ENCODE measurements at places on chromosomes 12 and 14.

DNA sequence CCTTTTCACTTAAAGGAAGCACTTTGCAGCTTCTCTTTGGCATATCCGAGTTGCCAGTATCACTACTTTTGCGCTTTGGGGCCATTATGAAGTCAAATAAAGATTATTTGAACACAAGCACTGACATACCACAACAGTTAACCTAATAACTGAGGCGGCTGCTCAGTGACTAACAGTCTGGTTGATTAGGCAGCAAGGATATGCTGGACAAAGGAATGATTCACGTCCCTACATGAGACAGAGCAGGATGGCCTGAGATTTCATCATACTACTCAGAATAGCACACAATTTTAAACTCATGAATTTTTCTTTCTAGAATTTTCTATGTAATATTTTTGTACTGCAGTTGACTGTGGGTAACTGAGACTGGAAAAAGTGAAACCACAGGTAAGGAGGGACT is 56.9 kb upstream of the E2F7 start:
- DNase-seq: no peak

- no peak for DNase-seq
These were observed 1.7 kb downstream of the TNFRSF1A start for GRCh38 chr12:6340032-6340638.

DNA sequence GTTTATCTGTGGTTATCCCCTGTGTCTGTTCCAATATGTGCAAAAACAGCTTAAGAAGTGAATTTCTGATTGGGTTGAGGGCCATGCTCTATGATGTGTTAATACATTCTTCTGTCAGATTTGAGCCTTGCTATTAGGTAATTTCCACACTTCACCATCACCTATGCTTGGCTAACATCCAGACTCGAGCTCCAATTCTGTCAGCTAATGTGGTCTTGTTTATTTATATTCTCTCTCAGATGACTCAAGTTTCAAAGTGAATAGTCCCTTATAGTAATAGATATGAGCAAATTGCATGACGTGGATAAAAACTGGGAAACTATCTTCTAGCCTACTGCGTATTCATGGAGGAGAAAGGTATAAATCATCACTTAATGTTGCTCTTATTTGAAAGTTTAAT is 451.3 kb downstream of the SNAPC1 start:
- no peak for DNase-seq

- no peak for DNase-seq
These were observed 52.5 kb upstream of the RBM19 start for GRCh38 chr12:114018669-114019068.

DNA sequence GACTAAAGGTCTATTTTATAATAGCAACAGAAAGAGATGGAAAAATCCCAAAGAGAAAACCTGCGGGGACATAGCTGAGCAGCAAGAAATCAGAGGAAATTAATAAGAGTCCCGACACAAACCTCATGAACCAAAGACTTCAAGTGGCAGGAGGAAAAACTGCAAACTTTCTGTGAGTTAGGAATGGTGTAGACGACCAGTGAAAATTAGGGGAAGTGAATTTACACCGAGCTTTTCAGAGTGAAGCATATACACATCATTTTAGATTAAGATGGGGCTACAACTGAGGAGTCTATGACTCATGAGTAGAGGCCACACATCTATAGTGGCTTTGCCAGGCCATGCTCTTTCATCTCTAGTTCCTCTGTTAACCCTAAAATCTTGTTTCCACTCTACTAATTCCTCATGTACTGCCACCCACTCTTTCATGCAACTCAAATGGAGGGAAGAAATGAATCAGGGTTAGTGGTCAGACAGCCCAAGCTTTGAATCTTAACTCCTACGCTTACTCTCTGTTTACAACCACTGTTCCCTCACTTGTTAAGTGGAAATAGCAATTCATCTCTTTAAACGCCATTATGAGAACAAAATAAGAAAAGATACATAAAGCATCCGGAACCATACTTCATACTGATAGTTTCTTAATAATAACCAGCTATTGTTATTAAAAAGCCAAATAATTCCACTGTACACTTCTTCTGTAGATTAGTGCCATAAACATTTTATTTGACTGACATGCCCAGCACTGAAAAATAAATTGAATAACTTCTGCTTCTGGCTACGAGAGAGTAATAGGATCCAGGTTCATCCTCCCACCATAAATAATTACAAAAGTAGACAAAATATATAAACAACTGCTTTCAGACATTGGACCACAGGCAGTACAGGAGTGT is 219.3 kb downstream of the RMST start:
- peak; percentile 15 for DNase-seq

DNA sequence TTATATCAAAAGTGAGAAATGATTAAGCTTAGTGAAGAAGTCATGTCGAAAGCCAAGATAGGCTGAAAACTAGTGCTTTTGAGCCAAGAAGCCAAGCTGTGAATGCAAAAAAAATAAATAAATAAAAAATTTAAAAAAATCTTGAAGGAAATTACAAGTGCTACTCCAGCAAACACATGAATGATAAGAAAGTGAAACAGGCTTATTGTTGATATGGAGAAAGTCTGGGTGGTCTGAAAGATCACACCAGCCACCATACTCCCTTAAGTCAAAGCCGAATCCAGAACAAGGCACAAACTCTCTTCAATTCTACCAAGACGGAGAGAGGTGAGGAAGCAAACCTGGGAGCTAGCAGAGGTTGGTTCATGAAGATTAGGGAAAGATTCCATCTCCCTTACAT is 49.7 kb downstream of the MED13L start:
- DNase-seq: no peak

DNA sequence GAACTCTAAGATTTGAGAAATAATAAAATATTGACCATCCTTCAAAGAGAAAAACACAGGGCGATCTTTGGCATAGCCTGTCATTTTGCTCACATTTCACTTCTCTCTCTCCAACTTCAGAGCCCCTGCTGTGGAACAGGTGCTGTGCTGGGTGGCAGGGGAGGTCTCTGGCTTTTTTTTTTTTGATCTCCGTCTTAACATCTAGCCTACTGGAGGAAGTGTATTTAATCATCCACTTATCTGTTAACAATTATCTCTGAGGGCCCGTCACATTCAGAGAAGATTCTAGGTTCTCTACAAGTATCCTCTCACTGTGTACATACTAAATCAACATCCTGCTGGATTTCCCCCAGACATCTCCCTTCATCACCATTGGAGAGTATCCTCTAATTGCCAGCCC is 34.1 kb downstream of the CHST11 start:
- DNase-seq: no peak

DNA sequence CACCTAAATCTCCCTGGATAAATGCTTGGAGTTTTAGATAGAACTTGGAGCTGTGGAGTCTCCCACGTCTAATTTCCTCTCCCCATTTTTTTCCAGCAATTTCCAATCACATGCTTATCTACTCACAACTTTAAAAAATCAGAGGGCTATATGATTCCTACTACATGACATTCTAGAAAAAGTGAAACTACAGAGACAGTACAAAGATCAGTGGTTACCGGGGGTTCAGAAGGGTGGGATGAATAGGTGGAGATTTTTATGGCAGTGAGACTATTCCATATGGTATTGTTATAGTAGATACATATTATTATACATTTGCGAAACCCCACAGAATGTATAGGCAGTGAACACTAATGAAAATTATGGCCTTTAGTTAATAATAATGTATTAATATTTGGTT is 35.5 kb downstream of the ATF7 start:
- no peak for DNase-seq

- no peak for DNase-seq
These were observed 148.3 kb downstream of the SAMD4A start for GRCh38 chr14:54715239-54715638.

All from T-helper 2 cell (primary cell).